ENCODE measurements at places on chromosomes 1 and 21. TPM values are rescaled to one million over a fixed set of nuclear protein-coding genes. Genes with fewer than 3 reads are reported as not detected.
A peak's percentile ranks its signal among the peaks of the same experiment; 100 is the strongest.

CATSPERE gene
- 2.0 TPM for total RNA-seq

RNF220 gene
- 85.9 TPM for total RNA-seq

DNA sequence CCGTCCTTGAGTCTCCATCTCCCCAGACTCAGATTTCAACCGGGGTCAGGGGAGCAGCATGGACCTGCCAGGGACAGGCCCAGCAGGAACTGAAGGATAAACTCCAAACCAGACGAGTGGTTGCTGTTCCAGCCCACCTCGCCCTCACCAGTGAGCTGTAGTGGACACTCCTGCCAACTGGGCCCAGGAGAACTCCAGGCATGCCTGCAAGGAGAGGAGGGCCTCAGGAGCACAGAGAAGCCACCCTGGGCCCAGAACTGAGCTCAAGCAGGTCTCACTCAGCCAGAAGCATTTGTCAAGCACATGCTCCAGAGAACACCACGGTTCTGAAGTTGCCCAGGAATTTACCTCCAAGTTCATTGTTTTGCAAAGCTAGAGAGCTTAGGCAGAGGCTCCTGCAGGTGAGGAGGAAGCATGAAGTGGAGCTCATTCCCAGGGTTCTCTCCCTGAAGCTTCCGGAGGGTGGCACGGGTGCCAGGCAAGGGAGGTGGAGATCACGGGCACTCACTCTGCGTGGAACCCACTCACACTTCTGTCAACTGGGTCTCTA is 61.0 kb downstream of the MATN1 start:
- no peak for DNase-seq

GRCh38 chr1:65309304-65310077 is at the start of gene DNAJC6:
Gene DNAJC6, plus strand, starts transcription at chr1:65309543. Its CDS starts 203 bp downstream, at chr1:65309746.
- peak; percentile 89 for DNase-seq

DNA sequence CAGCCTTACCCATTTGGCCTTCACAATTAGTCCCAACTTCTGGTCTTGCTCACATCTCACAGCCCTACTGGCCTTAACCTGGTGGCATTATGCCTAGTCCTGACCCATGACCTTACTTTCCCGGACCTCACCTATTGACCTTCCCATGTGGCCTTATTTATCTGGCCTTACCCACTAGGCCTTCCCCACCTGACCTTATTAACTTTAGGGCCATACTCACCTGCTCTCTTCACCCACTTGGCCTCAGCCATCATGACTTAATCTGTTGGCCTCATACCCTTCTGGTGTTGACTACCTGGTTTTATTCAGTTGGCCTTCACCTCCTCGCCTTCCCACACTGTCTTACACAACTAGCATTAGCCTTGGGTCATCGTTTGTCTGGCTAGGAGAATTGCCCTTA is 35.7 kb downstream of the EXOC8 start:
- DNase-seq = no peak

- no peak for DNase-seq
These were observed 355.1 kb downstream of the USP25 start for GRCh38 chr21:16084776-16085364.

DNA sequence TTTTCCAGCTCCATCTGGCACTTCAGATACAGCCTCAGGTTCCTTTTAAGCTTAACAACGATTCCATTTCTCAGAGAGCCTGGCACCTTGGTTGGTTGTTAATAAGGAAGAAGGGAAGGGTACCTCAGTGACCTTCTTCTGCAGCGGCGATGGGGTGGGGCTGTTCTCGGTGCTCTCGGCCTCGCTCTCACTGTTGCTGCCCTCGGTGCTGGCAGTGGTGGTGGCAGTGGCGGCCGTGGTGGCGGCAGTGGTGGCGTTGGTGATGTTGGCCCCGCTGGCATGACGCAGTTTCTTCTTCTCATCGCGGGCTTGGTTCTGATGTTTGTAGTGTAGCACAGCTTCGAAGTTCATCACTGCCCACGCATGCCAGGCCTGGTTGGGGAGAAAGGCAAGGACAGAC is 30.7 kb upstream of the EXOSC10 start:
- DNase-seq = no peak

- no peak for DNase-seq
These were observed 5.1 kb upstream of the NES start for GRCh38 chr1:156682166-156682890.

Data from progenitor cell of endocrine pancreas (in vitro differentiated cells).